RPMI7951 (cell line): ENCODE measurements at places on chromosomes 7 and 10. TPM values are rescaled to one million over a fixed set of nuclear protein-coding genes. Genes with fewer than 3 reads are reported as not detected.

- DNase-seq, result no peak
These were observed 2.5 kb upstream of the MICALL2 start for GRCh38 chr7:1461646-1462375.

CD36 gene
- total RNA-seq, result 6.5 and 11.4 TPM in 2 replicates

- no peak for DNase-seq
These were observed 136.5 kb upstream of the ETV1 start for GRCh38 chr7:14125998-14126397.

- no peak for DNase-seq
These were observed 39.7 kb downstream of the OTUD1 start for GRCh38 chr10:23478570-23478969.

DNA sequence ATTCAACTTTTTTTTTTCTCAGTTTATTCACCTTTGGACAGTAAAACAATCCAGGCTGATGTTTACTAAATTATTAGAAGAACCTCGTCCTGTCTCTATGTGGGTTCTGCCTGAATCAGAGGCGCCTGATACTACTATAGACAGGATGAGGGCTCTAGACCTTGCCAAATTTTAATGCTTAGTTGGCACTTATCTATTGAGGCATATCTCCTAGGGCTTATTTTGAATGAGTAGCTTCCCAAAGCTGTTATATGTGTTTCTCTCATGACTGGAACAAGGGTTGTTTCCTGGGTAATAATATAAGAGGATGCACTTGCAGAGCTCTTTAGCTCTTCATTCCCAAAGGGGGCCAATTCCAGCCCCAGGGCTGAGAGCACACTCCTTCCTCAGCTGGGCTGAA is 23.6 kb downstream of the HECW1 start:
- no peak for DNase-seq

DNA sequence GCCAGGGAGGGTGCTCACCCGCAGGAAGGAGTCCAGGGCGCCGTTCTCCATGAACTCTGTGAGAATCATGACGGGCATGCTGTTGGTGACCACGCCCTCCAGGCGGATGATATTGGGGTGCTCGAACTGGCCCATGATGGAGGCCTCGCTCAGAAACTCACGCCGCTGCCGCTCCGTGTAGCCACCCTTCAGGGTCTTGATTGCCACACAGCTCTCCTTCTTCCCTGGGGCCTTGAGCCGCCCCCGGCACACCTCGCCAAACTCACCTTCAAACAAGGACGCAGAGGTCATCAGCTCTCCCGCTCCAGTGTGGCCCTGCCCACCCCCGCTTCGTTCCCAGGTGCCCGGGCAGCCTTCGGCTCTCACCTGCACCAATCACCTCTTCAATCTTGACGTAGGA is 14.6 kb downstream of the EPHB4 start:
- DNase-seq, result no peak

DNA sequence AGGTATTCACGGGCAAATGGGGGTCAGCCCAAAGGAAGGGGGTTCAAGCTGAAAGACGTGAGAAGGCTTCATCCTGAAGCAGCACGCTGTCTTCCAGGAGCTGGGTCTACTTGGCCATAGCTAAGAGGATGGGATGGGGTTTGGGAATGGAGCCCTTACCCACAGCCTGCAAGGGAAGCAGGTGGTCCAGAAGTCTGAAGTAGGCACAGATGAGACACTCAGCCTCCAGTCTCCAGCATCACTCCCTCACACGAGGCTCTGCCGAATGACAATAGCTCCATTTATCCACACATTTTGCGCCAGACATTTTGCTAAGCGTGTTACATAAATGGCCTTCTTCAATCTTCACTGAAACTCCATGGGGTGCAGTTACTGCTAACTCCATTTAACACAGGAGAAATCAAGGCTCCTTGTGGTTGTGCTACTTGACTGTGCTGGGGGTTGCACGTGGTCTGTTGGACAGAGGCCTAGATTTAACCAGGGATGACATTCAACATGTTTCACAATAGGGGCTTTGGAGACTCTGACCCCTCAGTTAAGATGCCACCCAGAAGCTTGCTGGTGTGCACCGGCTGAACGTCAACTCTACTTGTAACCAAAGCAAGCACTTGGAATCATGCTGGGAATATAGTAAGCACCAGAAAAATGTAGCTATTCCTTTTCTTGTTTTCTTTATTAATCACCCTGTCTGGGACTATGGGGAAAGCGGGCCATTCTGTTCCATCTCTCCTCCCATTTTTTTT is 85.3 kb downstream of the FAM241B start:
- peak; percentile 32 for DNase-seq

DTX2 gene
- 10.9 and 11.6 TPM in 2 replicates for total RNA-seq

PEX1 gene
- total RNA-seq, result 11.6 and 13.2 TPM in 2 replicates

GRCh38 chr10:73865459-73866442 is 8.6 kb downstream of the CAMK2G start:
- DNase-seq, result no peak

DNA sequence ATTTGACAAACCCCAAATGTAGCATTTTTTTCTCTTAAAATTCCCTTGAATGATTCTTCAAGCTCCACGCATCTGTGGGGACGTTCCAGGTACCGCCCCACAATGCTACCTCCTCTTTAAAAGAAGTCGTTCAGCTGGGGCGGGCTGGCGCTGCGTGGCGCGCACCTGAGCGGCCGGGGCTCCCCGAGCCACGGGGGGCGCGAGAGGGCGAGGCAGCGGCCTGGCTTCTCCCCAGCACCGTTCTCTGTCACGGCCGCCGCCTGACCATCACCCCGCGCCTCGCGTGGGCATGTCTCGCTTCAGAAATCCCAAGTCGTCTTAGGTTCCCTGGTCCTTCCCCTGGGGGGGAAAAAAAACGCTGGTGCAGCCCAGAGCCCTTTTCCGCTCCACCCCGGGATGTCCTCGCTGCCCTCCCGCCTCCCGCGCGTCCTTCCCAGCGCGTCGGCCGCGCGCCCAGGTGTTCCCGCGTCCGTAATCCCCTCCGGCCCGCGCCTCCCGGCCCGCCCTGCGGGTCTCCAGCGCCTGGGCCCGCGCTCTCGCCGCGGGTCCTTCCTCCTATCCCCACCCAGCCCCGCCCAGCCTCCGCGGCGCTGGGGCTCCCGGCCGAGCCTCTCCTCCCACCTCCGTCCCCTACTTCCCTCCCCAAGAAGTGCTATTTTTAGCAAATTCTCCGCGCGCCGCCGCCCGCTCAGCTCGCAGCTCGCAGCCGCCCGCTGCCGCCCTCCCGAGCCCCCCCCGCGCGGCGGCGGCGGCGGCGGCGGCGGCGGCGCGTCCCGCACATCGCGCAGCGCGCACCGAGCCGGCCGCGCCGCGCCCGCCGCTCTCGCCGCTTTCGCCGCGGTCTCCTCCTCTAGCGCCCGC is 58.7 kb upstream of the PRPS1L1 start:
- DNase-seq, result peak; percentile 21

GRCh38 chr7:154919344-154920225 is 83.3 kb downstream of the PAXIP1 start:
- DNase-seq, result no peak

DNA sequence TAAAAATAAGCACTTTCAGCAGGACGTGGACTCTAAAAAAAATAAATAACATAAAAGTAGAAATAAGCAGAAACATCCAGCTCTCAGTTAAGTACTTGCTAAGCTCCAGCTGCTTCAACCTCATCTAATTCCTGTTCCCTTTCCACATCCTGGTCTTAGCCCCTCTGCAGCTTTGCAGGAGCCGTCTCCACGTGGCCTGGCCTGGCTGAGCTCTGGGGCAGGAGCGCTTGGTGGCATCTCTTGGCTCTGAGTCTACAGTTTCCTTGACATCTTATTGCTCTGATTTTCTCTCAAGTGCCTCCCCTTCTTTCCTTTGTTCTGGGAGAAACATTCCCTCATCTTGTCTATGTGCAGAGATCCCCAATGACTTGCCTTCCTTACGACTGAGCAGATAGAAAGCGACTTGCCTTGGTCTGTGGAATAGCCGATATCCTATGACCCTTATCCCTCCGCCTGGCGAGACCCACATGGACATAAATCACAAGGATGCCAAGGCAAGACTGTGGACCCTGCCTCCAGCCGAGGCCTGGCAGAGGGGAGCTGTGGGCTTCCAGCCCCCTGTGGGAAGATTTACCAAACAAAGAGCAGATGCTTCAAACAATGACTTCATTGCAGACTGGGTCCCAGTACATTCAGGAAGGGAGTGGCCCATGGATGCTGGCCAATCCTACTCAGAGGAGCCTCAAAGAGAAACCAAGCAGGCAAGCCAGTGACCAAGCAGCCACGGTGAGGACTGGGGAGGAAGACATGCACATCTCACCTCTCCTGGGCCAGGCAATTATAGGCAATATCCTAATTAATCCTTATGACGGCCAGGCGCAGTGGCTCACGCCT is 61.9 kb downstream of the SPOCK2 start:
- peak; percentile 45 for DNase-seq

MICALL2 gene
- total RNA-seq, result 16.0 and 20.1 TPM in 2 replicates

DNA sequence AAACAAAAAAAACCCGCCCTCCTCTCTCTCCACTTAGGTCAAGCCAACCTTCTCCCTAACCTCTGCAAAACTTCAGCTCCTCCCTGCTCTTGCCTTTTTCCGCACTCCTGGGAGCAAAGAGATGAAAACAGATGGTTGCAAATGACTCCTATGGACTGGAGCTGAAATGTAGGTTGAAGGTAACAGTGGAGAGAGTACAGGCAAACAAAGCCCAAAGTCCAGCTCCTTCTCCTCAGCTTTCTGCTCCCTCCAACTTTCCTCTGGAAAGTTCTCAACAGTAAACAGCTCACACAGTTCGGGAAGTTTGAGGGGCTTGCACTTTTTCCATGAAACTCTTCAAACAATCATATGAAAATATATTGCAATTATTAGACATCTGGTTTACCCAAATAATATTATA is 90.3 kb downstream of the SLC37A3 start:
- no peak for DNase-seq

DNA sequence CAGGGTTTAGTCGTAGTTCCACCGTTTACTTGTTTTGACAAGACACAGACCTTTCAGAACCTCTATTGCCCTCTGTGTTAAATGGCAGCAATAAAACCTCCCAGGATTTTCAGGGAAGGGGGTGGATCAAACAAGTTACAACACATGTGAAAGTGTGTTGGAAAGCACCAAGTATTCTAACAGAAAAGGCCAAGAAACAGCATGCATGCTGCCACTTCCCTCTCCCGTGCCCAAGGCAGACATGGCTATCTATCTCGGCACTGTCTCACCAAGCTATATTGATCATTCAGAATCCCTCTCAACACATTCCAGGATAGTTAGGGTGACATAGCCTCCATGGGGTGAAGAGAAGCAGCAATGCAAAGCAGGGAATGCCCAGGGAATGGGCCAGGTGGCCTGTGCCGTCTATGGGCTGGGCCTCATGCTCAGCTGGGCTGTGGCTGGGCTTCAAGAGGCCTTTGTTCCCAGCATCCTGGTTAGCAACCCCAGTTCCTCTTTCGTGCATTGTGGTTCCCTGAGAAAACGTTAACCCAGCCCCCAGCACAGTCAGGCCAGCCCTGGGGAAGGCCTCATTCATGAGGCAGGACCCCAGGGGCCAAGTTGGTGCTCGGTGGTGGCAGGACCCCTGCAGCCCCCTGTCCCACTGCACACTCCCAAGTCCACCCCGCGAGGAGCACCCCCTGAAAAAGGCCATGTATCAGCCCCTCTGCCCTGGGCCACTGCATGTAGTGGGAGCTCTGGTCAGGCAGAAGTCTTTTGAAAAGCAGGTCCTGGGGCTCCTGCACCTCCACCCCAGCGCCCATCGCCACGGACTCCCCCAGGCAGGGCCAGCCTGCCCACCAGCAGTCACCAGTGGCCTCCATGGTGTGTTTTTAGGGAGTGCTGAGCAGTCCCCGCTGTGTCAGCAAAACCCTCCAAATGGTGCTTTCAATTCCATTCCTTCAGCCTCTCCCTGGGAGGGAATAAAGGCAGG is 25.5 kb downstream of the VSIR start:
- no peak for DNase-seq

ALOX5 gene
- total RNA-seq, result 0.10 TPM in 1 of 2 replicates, not detected in the other

DNA sequence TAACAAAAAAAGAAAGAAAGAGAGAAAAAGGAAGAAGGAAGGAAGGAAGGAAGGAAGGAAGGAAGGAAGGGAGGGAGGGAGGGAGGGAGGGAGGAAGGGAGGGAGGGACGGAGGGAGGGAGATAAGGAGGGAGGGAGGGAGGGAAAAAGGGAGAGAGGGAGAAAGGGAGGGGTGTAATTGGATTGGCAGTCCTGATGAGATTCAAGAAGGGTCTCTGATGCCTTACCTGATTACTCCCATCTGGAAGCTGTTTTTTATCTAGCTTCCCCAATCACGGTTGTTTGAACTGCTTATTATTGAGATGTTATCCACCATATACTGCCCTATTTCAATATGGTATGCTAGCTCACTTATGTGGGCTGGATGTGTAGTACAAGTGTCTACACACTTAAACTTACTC is 27.3 kb downstream of the GNG11 start:
- DNase-seq, result no peak

VIPR2 gene
- total RNA-seq, result not detected in 2 replicates

GRCh38 chr7:137989094-137989493 is 12.8 kb downstream of the CREB3L2 start:
- DNase-seq, result no peak

GRCh38 chr10:114716811-114717404 is 58.8 kb upstream of the ABLIM1 start:
- DNase-seq, result no peak

GRCh38 chr10:98555021-98555619 is 108.4 kb upstream of the HPS1 start:
- DNase-seq, result no peak

DNA sequence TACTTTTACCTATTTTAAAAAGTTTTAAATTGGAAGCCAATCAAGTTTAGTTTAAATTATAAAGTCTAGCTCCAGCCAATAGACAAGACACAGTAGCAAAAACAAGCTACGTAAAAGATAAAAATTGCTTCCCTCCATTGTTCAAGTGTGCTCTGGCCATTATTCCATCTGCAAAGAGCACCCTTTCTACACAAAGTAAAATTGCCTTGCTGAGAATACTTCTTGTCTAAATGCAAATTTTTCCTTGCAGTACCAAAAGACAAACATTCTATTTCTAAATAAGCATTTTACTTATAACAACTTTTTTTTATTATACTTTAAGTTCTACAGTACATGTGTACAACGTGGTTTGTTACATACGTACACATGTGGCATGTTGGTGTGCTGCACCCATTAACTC is 75.9 kb upstream of the ZNF746 start:
- no peak for DNase-seq

TPK1 gene
- total RNA-seq, result 2.5 and 2.7 TPM in 2 replicates

DNA sequence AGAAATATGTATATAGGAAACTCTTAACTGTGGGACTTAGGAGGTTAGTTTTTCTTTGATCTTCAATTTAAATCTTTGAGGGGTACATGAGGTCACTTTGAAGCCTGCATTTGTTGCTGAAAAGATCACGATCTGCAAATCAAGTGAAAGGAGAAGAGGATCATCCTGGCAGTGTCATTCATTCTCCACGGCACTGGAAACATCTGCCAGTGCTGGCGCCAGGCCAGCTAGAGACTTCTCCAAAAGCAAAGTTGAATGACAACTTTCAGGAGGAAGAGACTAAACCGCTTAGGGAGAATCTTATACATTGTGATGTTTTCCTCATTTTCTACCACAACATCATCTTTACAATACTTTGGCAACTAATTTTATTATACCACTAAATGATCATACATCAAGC is 42.5 kb downstream of the MRC1 start:
- DNase-seq, result peak; percentile 27

MYH16 gene
- 1.1 and 1.2 TPM in 2 replicates for total RNA-seq

- DNase-seq, result peak; percentile 62
These were observed 247.1 kb downstream of the COBL start for GRCh38 chr7:51069411-51070083.

- peak; percentile 88 for DNase-seq
These were observed 15.5 kb downstream of the CYTH3 start for GRCh38 chr7:6256677-6257535.

AZGP1 gene
- total RNA-seq, result 2.1 and 2.2 TPM in 2 replicates
